ENCODE measurements at places on chromosomes 5 and 9.

DNA sequence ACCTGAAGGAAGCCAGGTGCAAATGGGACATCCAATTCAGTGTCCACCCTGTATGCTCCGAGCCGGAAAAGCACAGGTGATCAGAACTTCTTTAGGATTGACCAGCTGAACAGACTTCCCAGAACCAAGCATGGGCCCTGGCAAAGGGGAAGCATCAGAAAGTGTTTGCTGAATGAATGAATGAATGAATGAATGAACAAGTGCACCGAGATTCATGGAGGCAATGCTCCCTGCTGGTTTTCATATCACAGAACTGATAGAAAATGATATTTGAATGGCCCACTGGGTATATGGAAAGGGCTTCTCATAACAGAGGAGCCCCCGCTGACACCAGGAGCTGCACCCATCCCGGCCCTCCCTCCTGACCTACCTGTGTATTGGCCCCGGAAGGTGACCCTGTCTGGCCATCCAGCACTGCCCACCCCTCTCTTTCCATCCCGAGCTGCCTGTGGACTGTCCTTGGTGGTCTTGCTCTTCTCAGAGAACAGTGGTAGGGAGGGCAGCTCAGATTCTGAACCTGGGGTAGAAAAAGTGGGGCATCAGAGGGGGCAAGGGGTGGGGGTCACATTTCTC lies 15.9 kb downstream of the ORM2 start:
- no peak for DNase-seq

DNA sequence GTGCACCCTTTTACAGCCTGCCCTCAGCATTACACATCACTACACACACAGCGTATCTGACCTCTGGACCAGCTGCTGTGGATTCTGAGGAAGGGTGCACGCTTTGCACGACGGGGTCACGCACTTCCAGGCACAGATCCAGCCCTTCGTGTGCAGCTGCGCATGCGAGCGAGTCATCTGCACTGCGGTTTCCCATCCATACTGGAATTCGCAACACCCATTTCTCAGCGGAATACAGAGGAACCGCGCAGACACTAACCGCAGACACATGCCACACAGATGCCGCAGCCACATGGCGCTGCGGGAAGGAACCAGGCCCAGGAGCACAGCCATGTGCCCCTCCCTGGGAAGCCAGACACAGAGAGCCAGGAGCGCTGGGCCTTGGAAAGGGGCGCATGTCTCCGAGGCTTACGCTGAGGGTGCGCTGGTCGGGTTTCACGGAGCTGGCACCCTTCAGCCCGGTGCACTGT lies 43.5 kb downstream of the PNPLA7 start:
- no peak for DNase-seq

DNA sequence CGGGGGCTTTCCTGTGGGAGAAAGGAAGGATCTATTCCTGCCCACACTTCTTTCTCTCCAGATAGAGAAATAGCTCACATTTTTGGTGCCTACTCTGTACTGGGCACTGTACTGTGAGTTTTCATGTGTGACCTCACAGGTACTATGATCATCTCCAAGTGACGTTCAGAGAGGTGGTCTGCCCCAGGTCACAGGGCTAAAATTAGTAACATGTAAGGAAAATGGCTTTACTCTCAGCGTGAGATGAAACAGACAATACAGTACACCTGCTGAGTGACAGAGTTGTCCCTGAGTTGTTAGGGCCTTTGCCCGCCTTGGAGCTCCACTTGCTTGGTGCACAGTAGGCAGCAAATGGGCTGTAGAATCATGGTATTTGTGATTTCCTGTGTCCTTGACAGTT lies 306.1 kb upstream of the DMRT1 start:
- DNase-seq, result no peak

GRCh38 chr5:54520438-54520846 lies 2.9 kb downstream of the SNX18 start:
- DNase-seq, result no peak

Measured in GM10248 (cell line).